ENCODE measurements at places on chromosomes 6 and 20.

DNA sequence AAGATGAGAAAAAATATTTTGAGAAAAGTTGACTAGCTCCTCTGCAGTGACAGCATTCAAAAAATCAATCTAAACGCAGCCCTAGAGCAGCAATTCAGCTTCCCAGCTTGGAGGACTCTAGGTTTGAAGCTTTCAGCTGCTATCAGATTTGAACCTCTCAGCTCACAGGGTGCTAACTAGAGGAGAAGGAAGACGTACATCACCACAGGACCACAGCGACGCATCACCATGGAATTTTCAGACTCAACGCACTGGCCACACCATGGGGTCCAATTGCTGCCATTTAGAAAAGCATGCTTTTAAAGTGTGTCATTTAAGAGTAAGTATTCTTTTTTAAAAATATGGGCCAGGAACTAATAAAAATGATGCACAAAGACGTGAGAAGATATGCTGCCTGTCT, 45.0 kb upstream of the FUCA2 start:
- no peak for DNase-seq

GRCh38 chr20:22575087-22575721, 9.2 kb downstream of the FOXA2 start:
- DNase-seq = no peak

- no peak for DNase-seq
Observed at GRCh38 chr6:39378960-39379425, 56.5 kb upstream of the KCNK16 start.

GRCh38 chr6:34671801-34672656, 24.5 kb downstream of the ILRUN start:
- DNase-seq = no peak

GRCh38 chr20:47708140-47708807, 77.0 kb downstream of the SULF2 start:
- no peak for DNase-seq

DNA sequence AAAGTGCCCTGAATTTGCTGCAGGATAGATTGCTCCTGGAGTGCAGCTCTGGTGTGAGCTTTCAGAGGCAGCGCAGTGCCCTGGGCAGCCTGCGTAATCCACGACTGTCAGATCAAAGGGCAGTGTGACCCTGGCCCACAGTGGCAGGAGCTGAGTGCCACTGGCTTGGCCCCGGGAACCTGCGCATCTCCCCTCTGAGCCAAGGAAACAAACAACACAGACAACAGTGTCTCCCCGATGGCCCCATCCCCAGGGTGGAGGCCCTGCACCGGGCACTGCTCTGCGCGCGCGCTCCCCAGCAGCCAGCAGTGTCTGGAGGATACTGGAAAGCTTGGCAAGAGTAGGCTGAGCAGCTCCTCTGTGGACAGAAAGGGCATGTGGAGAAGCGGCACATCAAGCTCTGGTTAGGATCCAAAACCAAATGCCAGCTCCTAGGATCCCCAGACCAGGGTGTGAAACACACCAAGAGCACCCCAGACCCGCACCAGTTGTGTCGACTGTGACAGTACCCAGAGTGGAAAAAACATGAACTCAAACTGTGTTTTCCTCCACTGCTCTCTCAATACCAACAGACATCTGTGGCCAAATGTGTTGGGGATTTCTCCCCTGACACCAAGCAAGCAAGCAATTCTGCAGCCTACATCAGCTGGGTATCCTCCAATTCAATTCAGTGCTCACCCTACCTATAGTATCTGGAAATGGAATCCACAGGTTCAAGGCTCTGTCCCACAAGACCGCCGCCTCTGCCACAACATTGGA, 26.7 kb downstream of the RBCK1 start:
- no peak for DNase-seq

- DNase-seq = peak; percentile 65
Observed at GRCh38 chr6:13908955-13909381, 15.8 kb upstream of the RNF182 start.

GRCh38 chr6:113304116-113304515, 553.0 kb upstream of the MARCKS start:
- DNase-seq = no peak

DNA sequence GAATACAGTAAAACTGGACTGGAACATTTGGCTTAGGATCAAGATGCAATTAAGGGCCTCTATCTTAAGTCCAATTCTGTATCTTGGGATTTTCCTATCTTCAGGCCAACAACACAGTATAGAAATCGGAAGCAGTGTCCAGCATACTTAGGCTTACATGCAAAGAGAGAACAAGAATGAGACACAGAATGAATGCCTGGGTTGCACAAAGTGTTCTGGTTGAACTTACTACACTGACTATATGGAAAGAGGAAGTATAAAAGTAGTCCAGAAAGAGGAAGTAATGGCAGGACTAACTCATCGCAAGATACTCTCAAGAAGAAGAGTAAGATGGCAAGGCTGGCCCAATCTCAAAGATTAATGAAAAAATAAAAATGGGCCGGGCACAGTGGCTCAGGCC, 87.6 kb downstream of the BTBD9 start:
- no peak for DNase-seq

DNA sequence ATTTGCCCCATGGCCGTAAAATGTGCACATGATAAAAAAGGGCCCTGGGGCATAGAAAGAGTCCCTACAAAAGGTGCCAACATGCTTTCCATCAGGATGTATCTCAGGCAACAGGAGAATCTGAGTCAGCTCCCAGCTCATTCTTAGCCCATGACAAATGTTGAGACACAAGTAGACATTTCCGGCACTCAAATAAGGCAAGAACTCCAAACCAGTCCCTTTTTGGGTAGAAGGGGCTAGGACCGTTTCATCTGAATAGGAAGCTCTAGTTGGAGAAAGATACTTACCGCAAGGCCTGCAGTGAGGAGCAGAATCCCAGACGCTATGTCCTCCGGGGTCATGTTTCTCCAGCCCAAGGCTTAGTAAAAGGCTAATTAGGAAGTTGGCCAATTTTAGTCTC, 261.0 kb upstream of the RIN2 start:
- no peak for DNase-seq

- DNase-seq = no peak
Observed at GRCh38 chr6:71888756-71889340, 2.5 kb downstream of the RIMS1 start.

GRCh38 chr20:48965189-48965910, 43.8 kb downstream of the ARFGEF2 start:
- no peak for DNase-seq

DNA sequence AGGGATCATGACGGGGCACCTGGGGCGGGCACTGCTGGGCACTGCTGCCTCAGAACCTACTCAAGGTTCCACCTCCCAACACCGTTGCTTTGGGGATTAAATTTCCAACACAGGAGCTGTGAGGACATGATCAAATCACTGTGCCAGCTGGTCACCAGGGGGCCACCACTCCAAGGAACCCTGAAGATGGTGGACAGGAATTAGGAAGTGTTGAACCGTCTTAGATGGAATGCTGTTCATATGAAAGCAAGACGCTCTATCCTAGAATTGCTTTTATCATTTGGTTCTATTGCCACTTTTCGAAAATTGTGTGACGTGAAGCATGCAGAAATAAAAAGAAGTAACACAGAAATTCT, 140.3 kb downstream of the DLL1 start:
- DNase-seq = no peak

- DNase-seq = no peak
Observed at GRCh38 chr6:158040051-158040803, 58.6 kb downstream of the SYNJ2 start.

DNA sequence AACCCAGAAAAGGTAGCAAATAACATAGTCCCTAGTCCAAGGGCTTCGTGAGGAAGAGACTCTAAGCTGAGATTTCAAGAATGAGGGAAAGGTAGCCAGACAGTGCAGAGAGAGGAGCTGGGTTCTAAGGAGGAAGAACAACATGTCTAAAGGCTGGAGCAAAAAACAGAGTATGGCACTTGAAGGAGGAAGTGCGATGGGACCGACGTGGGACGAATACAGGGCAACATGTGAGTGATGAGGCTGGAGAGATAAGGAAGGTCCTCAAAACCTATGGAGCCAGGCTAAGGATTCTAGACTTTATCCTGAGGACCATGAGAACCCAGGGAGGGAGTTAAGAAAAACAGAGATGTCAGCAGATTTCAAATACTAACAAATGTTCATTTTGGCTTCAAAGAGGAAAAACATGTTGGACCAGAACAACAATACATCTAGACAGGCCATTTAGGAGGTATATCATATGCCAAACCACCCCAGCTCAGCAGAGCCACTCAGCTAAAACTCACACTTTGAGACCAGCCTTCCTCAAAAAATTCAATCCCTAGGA, 17.5 kb downstream of the ATXN1 start:
- DNase-seq = no peak

DNA sequence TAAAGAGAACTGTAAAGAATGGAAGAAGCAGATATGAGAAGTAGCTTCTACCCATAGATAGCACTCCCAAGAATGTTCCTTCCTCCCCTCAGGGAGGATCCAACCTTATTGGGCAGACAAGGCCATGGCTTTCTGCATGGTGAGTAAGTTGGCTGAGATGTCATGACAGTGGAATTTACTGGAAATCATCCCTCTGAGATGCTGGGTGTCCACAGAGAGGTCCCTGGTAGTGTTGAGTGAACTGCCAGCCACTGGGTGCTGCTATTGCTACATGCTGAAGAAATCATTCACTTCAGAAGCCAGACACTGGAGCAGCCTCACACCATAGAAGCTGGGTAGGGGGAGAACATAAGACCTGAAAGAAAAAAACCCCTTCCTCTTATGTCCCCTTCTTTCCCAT, 46.4 kb upstream of the FERMT1 start:
- no peak for DNase-seq

DNA sequence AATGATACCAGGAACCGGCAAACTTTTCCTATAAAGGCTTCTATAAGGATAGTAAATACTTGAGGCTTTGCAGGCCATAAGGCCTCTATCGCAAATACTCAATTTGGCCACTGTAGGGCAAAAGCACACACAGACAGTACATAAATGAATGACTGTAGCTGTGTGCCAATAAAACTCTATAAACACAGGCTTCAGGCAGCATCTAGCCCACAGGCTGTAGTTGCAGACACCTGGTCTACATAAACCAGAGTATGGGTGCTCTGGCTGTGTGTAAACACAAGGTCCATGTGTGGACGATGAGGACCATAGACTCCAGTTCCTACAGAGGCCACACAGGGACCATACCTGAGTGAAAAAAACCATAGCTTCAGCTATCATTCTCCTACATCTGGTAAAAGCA, 52.2 kb downstream of the ZMYND8 start:
- peak; percentile 30 for DNase-seq

DNA sequence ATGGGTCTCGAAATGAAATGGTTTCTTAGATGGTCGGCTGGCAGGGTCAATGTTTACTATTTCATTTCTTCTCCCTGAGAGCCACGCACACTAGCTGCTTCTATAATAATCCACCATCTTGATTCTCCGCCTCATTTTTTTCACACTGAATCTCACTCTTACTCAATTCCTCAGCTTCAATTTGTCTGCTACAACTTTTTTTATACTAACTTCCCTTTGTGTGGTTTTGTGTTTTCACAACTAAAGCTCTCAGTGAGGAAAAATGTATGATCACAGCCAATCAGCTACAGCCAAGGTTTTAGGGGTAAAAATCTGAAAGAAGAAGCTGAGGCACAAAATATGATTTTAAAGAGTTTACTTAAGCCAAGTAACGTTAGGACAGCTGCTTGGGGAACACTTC, 1309.4 kb downstream of the EPHA7 start:
- DNase-seq = no peak

DNA sequence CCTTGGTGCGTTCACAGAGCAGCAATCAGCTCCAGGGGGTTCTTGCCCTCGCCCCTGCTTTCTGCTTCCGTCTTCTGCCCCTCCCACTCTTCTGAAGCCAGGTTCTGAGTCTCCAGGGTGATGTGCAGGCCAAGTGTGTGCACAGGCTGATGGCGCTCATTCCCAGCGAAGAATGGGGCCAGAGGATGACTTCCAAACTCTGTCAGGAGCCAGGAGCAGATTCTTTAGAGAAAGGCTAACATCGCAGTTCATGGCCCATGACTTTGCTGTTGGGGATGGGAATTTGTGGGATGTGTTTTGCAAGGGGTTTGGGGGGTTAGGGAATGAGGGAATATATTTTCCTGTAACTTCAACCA, 56.1 kb upstream of the CCN6 start:
- DNase-seq = no peak

DNA sequence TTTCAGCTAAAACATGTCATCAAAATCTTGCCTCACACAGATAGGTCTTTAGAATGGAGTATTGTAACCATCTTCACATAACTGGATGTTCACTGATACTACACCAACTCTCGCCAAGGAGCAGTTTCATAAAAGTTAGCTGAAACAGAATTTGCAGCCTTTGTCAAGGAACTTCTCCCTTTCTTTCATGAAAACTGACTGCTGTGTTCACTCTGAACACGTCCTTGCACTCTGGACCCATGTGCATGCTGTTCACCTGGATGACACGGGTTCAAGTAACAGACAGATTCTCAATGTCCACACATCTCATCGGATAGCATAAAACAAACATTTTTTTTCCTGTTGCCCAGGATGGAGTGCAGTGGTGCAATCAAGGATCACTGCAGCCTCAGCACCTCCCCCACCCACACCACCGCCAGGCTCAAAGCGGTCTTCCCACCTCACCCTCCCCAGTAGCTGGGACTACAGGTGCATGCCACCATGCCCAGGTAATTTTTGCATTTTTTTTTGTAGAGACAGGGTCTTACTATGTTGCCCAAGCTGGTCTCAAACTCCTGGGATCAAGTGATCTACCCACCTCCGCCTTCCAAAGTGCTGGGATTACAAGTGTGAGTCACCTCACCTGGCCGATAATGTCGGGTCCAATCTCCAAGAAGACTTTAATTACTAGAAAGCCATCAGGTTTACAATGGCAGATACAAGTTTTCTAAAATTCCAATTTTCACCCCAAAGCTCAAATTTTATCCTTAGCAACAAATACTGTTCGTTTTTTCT, 9.4 kb downstream of the DIDO1 start:
- DNase-seq = no peak

DNA sequence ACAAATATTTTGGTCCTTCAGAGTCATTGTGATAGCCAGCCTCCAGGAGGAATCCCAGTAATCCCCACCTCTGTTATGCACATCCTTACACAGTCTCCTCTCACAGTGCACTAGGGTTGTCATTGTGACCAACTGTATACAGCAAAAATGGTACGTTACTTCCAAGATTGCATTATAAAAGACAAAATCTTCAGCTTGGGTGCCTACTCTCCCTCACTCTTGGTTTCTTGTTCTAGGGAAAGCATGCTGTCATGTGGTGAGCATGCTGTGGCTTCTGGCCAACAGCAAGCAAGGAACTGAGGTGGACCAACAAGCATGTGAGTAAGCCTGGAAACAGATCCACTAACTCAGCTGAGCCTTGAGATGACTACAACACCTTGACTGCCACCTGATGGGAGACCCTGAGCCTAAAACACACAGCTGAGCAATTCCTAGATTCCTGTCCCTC, 130.1 kb upstream of the DST start:
- DNase-seq = no peak

Measured in right lung (tissue), 10 donors.